ENCODE measurements at places on chromosomes 6 and 20.

DNA sequence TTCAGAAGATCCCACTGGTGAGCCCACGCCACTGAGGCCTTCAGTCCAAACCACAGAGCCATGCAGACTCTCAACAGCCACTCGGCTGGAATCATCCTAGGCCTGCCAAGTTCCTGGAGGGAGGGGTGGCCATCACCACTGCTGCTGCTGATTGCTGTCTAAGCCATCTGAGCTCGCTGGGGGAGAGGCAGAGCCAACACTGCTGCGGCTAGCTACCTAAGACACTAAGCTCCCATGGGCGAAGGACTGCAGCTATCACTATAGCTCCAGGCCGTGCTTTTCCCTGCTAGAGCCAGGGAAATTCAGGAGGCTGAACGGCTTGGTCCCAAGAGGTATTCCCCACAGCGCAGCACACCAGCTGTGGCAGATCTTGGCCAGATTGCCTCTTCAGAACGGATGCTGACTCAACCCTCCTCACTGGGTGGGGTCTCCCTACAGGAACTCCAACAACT, 73.6 kb downstream of the TBC1D32 start:
- DNase-seq = no peak

DNA sequence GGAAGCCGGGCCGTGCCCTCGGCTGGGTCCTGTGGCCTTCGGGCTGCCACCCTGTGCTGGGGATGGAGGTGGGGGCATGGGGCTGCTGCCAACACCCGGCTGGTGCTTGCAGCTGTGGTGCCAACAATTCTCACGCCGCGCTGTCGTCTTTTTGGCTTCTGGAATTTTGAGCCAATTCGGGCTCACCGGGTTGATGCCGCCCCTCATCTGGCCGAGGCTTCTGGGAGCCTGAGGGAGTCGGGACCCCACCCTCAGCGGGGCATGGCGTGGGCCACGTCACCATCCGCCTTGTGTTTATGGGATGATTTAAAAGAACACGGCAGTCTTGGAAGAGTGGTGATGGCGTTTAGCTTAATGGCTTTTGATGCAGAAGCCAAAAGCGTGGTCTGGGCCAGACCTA, 8.7 kb upstream of the NPBWR2 start:
- DNase-seq = no peak

DNA sequence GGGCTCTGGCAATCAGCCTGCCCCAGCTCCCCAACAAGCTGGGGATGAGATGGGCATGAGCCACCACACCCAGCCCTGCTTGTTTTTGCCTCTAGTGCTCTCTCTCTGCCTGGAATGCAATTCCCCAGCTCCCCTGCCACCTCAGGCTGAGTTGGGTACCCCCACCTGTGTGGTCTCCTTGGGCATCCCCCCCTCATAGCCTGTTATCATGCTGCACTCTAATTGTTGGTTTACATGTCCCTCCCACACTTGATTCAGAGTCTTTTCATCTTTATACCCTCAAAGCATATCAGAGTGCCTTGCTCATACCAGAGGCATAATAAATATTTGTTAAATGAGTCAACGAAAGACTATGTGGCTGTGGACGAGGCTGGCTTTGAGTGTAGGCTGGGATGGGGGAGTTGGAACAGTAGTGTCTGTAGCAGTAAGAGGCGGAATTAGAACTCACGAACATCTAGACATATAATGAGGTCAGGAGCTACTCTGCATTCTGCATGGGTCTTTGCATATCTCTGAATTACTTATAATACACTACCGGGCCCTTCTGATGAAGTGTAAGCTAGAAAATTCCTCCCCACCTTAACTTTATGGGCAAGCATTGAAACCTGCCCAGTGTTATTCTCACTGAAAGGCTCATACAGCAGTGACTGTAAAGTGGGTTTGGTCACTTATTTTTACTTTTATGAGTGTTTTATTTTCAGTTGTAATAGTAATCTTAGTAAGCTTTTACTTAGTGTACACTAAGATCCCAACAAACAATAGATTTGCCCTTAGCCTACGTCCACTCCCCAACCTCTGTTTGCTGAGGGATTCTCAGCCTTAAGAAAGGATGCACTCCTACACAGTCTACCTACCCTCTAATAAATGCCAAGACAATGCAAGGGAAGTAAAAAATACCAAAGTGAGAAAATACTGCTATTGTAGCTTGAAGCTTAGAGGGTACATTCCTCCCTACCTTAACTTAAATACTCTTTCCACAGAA, 58.7 kb downstream of the EDN1 start:
- no peak for DNase-seq

- no peak for DNase-seq
These were observed 61.7 kb downstream of the PYGB start for GRCh38 chr20:25309395-25310267.

DNA sequence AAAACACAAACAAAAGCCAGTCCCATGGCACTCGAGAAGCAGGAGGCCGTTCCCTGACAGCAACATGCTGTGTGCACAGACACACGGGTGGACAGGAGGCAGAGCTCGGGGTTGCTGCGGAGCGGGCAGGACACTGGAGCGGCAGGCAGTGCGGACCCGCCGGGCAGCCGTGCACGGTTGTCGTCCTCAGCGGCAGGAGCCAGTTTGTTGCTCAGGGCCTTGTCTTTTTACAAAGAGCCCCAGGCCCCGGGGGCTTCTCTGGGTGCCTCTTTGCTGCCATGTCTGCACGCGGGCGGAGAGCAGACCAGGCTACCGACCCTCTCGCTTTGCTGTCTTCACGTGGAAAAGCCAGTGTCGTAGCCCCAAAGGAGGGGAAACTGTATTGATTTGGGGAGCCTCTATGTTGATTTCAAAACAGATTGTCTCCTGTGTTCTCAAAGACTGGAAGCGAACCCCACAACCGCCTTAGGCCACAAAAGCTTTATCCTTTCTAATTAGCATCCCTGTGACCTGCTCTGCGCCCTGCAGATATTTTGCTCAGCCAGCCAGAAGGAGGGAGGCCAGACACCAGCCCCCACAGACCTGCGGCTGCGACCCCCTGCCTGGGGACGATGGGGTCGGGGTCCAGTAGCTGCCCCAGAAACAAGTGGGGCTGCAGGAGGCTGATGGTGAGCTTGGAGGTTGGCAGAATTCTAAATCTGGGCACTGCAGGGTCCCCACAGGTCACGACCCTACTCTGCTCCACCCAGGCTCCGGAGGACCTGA, 50.2 kb downstream of the ERMARD start:
- DNase-seq = no peak

GRCh38 chr20:46056027-46056833, 27.2 kb downstream of the SLC12A5 start:
- no peak for DNase-seq

GRCh38 chr6:4812068-4812467, 35.9 kb downstream of the CDYL start:
- DNase-seq = no peak

- no peak for DNase-seq
These were observed 15.4 kb upstream of the STMND1 start for GRCh38 chr6:17086469-17086868.

- DNase-seq = no peak
These were observed 17.6 kb downstream of the IL22RA2 start for GRCh38 chr6:137155830-137156229.

GRCh38 chr6:105401247-105402089, 1.4 kb downstream of the PREP start:
- no peak for DNase-seq

GRCh38 chr20:25469558-25469957, 62.1 kb downstream of the GINS1 start:
- no peak for DNase-seq

DNA sequence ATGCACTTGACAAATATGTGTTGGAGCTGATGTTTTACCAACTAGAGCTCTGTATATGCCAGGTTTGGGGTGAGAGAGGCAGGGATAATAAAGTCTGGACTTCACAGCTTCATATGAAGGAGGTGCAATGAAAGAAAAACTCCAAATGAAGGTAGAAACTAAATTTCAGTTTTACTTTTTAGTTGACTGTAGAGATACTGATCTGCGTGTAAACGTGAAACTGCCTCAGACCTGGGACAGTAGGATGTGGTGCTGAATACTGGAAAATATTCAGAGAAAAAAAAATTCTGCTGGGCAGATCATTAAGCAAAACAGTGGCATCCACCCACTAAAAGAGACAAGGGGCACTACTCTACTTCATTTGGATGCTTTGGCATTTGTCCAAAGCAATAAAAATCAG, 94.5 kb downstream of the BACH2 start:
- DNase-seq = peak; percentile 33

DNA sequence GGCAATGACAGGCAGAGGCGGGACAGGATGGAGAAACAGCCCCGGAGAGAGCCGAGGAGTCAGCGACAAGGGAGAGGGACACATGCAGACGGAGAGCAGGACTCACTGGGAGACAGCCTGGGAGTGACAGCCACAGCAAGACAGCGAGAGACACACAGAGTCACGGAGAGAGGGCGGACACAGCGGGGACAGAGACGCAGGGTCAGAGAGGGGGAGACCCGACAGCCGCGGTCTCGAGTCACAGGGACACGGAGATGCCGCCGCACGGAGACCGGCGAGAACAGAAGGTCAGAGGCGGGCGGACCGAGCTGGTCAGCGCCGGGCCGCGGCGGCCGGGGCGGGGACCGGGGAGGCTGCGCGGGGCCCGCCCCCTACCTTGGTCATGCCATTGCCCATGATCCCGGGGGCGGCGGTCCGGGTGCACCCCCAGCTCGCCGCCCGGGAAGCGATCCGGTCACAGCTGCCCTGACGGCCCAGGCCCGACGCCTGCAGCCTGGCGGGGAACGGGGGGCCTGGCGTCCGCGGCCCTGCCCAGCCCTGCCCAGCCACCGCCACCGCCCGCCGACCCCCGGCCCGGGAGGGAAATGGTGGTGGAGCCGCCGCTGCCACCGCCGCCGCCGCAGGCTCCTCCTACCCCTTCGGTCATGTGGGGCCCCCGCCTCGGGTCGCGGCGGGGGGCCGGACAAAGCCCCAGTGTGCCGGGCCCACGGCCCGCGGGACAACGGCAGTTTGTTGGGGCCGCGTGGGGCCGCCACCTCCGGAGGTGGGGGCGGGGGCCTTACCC, at the start of the genes DUSP15 and TTLL9:
Gene DUSP15 (minus strand): TSS at position 586 of the 784 bp plus-strand sequence. CDS start 190 bp downstream, at position 396.
Gene TTLL9 (plus strand): TSS at position 693 of the 784 bp plus-strand sequence. CDS start 493 bp downstream, outside the sequence.
- no peak for DNase-seq

- no peak for DNase-seq
These were observed 918 bp downstream of the EIF6 start for GRCh38 chr20:35283441-35284266.

DNA sequence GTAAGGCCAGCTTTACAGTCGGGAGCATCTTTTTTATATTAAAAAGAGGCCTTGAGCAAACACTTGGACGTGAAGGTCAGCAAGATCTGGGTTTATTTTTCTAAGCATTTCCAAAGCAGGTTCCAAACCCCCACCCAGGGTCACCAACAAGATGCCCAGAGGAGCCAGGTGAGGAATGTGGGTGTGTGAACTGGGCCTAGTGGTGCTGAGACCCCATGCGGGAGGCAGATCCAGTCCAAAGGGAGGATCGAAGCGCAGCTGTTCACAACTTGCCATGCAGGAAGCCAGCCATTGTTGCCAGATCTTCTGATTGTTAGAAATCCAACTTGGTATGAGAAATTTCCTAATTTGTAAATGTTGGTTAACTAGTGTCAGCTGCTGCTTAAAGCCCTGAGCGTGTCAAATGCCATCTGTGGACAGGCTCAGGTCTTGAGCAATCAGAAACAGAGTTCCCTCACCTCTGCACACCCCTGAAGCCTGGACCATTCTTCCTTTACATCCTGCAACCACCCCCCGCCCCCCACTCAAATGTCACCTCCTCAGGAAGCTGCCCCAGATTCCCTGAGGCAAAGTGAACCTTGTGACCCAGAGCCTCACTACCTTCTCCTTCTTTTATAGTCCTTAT, 46.5 kb downstream of the NFATC2 start:
- no peak for DNase-seq

DNA sequence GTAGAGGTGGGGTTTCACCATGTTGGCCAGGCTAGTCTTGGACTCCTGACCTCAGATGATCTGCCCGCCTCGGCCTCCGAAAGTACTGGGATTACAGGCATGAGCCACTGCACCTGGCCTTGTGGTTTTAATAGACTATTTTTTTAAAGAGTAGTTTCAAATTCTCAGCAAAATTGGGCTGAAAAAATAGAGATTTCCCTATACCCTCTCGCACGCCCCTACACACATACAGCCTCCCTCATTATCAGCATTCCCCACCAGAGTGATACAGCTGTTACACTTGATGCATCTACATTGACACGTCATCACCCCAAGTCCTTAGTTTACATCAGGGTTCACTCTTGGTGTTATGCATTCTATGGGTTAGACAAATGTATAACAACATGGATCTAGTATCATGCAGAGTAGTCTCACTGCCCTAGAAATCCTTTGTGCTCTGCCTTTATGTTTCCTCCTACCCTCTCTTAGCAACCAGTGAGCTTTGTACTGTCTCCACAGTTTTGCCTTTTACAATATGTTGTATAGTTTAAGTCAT, 103.6 kb downstream of the CDYL start:
- DNase-seq = no peak

DNA sequence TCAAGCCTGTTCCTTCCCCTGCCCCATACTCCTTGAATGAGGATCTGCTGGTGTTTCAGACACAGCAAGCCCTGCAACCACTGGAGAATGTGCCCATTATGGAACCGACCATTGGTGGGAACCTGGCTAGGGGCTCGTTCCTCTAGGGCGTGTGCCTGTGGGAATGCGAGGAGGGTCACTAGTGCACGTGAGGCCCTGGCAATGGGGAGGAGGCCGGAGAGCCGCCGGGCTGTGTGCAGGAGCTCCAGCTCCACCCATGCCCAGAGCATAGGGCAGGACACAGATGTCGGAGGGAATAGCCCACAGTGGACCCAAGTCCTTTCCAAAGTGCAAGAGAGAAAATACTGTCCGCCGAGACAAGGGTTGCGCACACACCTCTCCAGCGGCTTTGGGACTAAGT, 99.3 kb downstream of the ERMARD start:
- DNase-seq = no peak

DNA sequence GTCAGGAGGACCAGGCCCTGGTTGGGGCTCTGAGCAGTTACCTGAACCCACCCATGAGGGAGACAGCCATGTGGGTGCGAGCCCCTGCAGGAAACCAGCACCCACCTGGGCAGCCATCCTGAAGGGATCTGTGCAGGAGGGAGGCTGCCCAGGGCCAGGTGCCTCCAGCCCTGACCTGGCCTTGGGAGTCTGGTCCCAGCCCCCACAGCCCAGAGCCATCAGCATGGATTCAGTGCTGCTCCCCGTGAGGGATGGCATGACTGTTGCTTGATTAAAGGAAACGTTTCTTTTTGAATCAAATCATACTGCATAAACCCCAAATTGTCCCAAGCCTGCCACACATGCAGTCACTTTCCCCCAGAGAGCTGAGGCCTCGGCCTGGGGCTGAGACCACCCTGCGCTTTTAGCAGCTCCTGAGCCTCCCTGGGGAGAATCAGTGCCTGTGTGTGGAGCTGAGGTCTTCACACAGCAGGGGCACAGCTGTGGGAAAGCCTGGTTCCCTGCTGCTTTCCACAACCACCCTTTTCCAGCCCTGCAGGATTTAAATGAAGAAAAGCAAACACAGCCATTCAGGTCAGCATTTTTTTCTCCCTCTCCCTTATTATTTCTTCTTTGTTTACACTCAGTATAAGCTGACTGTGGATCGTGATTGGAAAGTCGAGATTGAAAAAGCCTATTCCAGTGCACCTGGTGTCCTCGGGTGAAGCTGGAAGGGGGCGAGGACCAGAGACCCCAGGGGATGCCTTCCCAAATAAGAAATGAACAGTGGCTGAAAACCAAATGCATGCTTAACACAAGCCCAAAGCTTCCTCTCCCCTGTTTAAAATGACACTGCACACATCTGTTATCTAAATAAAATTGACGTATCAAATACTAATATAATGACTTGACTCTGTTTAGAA, 283.9 kb downstream of the SMOC2 start:
- no peak for DNase-seq

GRCh38 chr6:35360349-35361138, 18.2 kb downstream of the PPARD start:
- DNase-seq = no peak

- no peak for DNase-seq
These were observed 8.5 kb upstream of the SLC12A5 start for GRCh38 chr20:46020555-46020954.

Measured in DMS153 (cell line).